ENCODE measurements at places on chromosomes 2 and 18.

DNA sequence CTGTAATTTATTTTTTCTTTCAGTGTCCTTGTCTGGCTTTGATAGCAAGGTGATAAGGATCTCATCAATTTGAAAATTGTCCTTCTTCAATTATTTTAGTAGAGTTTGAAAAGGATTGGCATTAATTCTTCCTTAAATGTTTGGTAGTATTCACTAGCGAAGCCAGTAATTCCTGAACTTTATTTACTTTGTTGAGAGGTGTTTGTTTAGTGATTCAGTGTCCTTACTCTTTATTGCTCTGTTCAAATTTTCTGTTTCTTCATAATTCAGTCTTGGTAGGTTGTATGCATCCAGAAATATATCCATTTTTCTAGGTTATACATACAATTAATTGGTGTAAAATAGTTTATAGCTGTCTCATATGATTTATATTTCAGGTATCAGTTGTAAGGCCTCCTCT is 676.7 kb upstream of the POU3F3 start:
- no peak for DNase-seq

DNA sequence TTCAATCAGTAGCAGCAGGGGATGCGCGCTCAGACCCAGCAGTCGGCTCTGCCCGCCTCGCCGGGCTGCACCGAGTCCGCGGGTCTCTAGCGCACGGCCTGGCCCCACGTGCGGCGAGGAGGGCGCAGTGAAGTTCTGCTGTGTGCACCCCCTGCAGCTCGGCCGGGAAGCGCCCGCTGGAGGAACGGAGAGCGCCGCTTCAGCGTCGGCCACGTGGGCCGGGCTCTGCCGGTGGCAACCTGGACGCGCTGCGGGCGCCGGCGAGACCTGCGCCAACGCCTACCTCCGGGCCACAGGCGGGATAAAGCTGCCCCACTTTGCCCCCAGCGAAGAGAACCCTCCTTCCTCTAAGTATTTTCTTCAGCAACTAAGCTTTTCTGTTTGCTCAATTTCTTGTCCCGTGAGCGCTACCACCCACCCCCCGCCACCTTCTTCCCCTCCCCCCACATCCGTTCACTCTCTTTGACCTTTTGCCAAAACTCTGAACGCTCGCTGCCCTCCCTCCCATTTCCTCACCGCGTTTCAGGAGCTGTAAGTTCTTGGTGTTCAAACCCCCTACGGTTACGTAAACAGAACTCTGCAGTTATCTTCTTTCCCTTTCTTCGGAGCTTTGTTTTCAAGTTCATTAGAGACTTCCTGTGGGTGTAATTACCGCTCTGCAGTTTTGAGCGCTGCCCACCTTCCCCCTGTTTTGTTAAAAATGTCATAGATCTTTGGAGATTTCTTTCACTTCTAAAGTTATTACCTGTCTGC is 42.6 kb upstream of the EDAR start:
- DNase-seq = peak; percentile 87

DNA sequence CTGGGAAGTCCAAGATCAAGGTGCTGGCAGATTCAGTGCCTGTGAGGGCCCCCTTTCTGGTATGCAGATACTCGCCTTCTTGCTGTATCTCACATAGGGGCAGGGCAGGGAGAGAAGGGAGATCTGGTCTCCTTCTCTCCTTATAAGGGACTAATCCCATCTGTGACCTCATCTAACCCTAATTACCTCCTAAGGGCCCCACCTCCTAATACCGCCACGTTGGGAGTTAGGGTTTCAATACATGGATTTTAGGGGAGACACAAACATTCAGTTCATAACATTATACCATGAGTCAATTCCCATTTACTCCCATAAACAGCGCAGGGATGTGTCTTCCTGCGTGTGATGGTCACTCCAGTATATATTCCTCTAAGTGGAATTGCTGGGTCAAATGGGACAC is 73.8 kb upstream of the TXNDC2 start:
- DNase-seq = no peak

- no peak for DNase-seq
Observed at GRCh38 chr2:8799004-8799403, 38.4 kb downstream of the KIDINS220 start.

DNA sequence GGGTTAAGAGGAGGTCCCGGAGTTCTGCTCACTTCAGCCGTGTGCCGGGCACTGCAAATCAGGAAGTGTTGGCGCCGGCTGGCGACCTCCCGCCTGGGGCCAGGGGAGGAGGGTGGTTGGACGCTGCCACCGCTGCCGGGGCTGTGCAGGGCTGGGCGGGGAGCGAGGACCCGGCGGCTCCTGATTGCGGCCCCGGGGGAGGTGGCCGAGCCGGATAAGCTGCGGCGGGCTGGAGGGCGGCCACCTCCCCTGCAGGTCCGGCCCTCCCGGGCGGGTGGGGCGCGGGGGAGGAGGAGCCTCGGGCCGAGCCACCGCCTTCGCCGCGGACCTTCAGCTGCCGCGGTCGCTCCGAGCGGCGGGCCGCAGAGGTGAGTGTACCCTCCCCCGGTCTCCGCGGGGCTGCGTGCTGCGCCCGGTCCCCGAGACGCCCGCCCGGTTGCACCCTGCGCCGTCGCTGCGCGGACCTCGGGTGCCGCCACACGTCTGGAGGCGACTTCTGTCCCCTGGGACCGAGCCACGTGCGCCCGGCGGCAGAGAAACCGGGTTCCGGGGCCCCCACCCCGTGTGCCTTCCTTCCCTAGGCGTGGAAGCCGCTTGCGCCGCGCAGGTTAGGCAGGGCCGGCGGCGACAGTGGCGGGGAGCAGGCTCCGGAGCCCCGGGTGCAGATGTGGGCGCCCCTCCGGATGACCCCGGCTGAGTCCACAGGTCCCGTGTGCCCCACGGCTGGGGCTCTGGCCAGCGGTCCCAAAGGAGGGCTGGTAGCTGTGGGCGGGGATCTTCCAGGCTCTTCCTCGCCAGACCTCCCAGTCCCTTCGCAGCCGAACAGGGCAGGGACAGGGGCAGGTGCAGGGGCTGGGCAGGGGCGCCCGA is at the start of gene STEAP3:
STEAP3 (plus strand) TSS at position 314 of the 870 bp plus-strand sequence. CDS start 7,179 bp downstream, outside the sequence.
- DNase-seq = peak; percentile 66

DNA sequence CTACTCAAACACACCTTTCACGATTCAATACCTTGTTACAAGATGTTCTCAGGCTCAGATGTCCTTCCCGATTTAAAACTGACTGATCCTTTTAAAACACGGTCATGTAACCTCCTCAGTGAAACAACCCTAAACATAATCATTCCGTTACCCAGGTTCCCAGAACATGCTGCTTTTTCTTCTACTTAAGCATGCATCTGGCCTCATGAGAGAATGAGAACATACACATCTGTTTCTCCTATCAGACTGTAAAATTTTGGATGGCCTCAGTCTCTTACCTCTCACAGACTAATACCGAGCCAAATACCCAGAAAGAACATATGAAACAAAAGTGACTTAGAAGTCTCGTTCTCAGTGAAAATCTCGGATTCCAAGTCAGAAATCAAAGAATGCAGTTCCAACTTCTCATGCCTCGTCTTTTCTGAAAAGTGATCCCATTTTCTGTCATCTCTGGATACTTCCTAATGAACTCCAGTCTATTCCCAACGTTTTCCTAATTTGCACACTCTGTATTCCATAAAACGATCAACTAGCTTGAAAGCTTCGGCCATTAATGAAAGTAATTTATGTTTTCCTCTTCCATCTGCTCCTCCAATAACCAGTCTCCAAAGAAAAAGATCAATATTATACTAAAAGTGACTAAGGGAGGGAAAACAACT is 919 bp downstream of the SF3B1 start:
- DNase-seq = no peak

DNA sequence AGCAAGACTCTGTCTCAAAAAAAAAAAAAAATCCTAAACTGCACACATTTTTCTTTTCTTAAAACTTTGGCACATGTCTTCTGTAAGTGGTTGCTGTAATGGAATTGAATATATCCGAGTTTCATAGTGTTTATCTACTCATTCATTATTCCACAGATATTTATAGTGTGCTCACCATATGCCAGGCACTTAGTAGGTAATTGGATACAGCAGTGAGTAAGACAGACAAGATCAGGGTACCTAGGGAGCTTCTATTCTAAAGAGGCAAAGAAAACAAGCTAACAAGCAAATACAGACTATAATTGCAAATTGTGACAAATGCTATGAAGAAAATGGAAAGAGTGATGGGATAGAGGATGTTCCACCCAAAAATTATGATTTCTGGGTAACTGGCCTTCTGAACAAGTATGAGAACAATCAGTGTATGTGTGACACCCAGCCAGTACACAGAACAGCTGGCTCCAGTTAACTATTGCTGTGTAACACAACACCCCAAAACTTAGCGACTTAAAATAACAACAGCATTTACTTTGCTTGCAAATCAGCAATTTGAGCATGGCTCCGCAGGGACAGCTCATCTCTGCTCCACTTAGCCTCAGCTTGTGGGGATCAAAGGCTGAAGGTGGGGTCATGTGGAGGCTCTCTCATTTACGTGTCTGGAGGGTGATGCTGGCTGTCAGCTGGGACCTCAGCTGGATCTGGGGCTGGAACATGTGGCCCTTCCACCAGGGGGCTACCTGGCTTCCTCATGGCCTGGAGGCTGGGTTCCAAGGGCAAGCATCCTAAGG is 224.9 kb downstream of the INSIG2 start:
- DNase-seq = no peak

- DNase-seq = no peak
Observed at GRCh38 chr2:1811258-1811970, 67.1 kb upstream of the PXDN start.

- peak; percentile 57 for DNase-seq
Observed at GRCh38 chr2:191629001-191629453, 48.9 kb upstream of the NABP1 start.

DNA sequence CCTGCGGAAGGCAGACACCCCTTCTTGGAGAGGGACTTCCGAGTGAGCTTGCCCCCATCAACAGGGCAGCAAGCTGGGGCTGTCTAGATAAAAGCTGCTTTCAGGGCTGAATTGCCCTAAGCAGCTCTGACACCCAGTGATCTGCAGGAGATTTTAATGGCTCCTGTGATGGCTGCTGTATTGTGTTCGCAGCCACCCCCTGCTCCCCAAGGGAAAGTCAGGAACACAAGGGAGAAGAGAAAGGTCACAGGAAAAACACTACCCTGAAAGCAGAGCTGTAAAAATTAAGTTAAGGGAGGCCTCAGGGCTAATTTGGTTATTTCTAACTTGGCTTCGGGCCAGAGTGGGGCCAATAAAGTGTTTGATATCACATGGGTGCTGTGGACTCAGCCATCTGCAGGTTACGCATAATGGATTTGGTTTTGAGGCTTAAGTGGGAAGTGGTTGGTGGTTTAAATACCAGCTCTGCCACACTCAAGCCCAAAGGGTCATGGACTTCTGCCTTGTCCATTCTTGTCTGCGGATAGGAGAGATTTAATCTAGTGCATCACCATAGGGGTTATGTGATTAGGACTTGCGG is 147.6 kb downstream of the CLIP4 start:
- no peak for DNase-seq

GRCh38 chr2:102005989-102006885 is 14.5 kb downstream of the IL1R2 start:
- peak; percentile 54 for DNase-seq

DNA sequence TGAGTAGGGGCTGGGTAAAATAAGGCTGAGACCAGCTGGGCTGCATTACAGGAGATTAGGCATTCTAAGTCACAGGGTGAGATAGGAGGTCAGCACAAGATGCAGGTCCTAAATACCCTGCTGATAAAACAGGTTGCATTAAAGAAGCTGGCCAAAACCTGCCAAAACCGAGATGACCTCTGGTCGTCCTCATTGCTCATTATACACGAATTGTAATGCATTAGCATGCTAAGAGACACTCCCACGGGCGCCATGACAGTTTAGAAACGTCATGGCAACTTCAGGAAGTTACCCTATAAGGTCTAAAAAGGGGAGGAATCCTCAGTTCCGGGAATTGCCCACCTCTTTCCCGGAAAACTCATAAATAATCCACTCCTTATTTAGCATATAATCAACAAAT is 132.2 kb downstream of the ARL4C start:
- DNase-seq = no peak

DNA sequence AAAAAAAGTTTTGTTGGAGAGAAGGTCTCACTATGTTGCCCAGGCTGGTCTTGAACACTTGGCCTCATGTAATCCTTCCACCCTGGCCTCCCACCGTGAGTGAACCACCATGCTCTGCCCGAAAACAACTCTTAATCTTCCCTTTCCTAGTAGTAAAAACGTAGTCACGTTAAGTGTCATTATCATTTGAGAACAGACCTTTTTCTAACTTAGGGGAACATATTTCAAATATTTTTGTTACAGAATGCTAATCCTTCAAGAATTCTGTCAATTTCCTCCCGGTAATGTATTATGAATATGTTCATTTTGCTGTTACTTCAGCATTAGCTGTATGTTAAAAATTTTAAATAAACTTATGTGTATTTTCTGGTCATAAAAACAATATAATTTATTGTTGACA is 49.7 kb downstream of the MTA3 start:
- DNase-seq = no peak

GRCh38 chr2:72991980-72992733 is 74.8 kb downstream of the EMX1 start:
- DNase-seq = no peak

DNA sequence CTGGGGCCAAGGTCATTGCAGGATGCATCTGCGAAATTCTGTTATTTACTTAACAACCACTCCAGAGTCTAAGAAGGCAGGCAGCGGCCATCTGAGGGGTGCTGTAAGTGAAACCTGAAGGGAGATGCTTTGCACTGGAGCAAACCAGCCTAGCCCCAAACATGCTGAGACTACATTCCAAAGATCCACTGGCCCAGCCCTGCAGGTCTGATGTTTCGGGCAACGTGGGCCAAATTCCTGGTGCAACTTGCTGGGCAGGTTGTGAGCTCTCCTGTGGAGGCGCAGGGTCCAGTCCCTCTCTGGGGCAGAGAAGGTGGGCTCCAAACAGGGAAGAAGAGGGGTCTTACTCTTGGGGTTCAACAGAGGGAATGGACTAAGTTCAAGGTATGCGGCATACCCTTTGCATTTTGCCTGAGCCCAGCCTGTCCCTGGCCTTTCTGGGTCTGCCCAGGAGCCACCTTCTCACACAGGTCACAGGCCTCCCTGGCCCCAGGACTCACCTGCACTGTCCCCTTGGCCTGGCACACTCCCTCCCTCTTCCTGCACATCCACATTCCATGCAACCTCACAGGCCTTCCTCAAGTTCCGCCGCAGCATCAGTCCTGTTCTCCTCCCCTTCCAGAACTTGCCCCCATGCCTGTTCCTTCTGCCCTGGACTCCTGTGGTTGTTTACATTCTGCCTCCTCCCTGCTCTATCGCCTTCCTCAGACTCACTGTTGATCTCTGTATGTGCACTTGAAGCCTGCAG is 5.1 kb upstream of the MAL start:
- no peak for DNase-seq

DNA sequence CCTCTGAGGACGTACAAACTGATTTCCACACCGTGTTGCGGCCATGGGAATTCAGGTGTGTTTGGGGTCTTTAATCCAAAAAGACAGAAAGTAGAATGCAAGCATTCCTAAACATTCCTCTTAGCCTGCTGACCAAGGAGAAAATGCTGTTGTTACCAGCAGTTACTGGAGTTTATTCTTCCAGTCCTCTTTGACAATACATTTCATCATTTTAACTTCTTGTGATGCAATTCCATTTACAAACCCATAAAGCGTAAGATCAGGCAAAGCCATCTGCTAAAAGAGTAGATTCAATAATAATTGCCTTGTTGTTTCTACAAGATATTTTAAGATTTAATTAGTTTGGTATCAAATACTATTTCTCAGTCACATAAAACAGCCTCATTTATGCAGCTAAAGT is 32.7 kb downstream of the SPIRE1 start:
- no peak for DNase-seq

GRCh38 chr2:66721776-66722175 is 286.9 kb downstream of the MEIS1 start:
- DNase-seq = no peak

GRCh38 chr18:78757014-78757413 is 222.6 kb upstream of the SALL3 start:
- no peak for DNase-seq

- DNase-seq = no peak
Observed at GRCh38 chr18:13453714-13454113, 235.2 kb downstream of the LDLRAD4 start.
